ENCODE measurements at places on chromosomes 2 and 18.
A peak's percentile ranks its signal among the peaks of the same experiment; 100 is the strongest.

DNA sequence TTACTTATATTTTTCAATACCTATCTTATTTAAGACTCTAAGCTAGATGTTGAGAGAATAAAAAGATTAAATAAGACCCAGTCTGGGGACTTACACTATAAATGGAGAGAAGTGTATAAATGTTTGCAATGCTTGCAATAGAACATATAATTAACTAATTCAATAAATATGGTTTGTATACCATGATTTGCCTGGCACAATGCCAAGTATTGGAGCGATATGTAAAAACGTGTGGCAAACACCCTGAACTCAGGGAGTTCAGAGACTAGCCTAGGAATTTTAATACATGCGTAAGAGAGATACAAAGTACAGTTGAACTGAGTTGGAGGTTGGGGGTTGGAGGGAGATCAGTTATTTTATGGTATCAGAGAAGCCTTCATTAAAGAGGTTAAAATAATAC, 251.8 kb upstream of the DDX18 start:
- no peak for DNase-seq

DNA sequence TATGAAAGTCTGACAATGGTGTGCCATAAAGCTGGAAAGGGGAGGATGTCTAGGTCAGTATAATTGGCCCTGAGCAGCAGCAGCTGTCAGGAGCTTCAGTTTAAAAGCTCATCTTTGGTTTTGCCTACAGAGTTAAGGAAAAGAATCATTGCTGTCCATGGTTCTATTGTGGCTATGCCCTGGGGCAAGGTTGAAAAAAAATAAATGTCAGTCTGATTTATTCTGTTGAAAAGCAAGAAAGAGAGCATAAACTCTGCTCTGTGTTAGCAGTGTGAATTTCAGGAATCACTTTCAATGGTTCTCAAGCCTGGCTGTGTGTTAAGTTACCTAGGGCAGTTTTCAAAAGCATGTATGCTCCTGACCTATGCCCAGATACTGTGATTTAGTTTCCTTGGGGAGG, 446.7 kb downstream of the SETBP1 start:
- no peak for DNase-seq

DNA sequence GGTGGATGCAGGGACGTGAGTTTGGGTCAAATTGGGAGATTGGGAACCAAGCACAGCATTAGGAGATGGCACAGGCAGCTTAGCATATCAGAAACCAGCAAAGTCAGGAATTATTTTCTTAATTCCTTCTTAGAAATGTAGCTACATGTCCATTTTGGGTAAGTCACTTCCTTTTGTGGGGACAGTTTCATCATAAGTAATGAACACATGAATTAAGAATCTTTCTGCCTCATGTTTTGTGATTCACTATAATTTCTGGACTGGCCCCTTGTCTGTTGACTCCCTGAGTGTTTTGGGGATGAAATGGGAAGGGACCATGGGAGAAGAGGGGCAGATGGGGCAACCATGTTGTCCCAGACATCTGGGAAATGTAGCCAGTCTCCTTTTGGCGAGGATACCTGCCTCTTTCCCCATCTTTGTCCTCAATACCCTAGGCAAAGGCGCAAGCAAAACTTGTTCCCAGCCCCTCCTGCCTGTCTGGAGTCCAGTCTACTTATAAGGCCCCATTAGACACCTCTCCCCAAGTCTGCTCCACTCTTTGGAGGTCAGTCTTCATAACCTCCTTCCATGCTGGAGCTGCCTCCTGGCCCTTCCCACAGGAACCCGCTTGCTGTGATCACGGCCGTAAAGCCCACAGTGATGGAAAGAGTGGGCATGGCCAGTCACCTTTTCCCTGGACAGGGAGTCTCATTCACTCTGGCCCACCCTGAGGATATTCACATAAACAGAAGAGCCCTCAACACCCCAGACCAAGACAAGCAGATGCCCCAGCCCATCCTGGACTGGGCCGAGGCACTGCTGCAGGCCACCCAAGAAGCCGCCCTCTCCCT, 25.7 kb downstream of the MTHFD2 start:
- DNase-seq = no peak

GRCh38 chr2:121363632-121364420, 78.8 kb upstream of the TFCP2L1 start:
- DNase-seq = no peak

- no peak for DNase-seq
Measured at GRCh38 chr2:217152831-217153230, 293.0 kb upstream of the TNP1 start.

- peak; percentile 13 for DNase-seq
Measured at GRCh38 chr2:230928701-230929380, 3.8 kb upstream of the GPR55 start.

GRCh38 chr2:168314236-168314635, 66.8 kb upstream of the STK39 start:
- no peak for DNase-seq

- no peak for DNase-seq
Measured at GRCh38 chr2:117126656-117127055, 687.8 kb upstream of the DDX18 start.

DNA sequence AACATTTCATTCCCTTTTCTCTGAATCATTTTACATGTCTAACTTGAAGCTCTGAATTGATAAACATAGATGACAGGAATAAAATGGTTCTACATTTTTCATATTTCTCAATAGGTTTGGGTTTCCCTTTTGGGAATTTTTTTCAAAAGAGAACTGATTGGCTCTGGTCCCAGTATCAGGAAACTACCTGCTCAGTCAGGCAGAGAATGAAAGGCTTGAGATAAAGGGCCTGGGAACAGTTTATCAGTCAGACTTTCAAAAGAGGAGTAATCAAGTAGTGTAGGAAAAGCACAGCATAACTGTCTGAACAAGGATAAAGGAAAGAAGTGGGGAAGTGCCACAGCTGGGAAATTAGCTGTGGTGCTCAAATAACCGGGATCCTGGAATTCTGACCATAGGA, 28.3 kb upstream of the CCL20 start:
- no peak for DNase-seq

DNA sequence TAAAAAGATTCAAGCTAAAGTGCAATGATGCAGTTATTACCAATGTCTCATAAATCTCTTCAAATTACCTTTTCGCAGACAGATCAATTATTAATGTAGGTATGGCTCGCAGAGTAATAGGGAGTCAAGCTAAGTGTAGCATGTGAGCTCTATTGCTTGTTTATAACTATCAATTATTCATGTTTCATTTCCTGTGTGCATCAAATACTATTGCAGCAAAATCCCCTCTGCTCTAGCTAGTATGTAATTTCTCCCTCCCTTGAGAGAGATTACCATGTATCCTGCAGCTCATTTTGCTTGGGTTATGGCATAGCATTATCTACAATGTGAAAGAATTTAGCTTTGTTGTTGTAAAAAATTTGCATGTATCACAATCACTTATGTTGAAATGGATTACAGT, 65.6 kb upstream of the SCN1A start:
- no peak for DNase-seq

DNA sequence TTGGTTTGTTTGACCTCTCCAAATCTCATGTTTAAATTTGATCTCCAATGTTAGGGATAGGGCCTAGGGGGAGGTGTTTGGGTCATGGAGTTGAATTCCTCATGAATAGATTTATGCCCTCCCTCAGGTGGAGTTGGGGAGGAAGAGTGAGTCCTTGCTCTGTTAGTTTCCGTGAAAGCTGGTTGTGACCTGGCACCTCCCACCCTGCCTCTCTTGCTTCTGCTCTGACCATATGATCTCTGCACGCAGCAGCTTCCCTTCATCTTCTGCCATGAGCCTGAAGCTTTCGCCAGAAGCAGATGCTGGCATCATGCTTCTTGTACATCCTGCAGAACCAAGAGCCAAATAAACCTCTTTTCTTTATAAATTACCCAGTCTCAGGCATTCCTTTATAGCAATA, 231.6 kb upstream of the ERBB4 start:
- DNase-seq = no peak

- no peak for DNase-seq
Measured at GRCh38 chr2:41922177-41922576, 125.6 kb upstream of the PKDCC start.

DNA sequence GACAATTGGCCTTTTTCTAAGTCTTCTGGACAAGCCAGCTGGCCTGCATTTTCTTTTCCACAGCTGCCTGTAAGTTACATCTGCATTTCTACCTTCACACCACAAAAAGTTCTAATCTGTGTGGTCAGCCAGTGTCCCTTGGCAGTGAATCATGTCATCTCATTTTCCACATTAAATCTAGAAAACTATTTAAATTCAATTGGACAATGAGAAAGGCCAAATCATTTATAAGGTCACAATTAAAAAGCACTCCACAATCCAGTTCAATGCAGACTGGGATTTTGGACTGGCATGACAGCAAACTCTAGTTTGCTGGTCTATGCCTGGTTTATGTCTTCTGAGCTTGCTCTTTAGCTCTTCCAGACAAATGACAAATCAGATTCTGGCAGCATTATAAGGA, 494.2 kb upstream of the SPHKAP start:
- no peak for DNase-seq

DNA sequence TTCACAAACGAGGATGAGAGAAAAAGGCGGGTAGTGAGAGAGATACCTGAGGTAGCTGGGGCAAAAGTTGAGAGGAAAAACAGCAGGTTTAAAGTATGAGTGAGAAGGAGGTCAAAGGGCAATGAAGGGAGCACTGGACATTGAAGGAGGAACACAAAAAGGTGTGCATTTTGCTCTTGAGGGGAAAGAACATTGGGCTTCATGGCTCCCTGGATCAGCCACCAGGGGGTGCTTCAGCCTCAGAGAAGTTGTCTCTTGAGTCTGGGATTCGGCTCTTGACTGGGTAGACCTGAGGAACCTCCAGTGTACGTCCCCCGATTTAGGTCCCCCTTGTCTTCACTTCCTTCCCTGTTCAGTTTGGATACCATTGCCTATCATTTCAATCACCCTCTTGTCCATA, 128.5 kb downstream of the RAPGEF4 start:
- DNase-seq = peak; percentile 47

DNA sequence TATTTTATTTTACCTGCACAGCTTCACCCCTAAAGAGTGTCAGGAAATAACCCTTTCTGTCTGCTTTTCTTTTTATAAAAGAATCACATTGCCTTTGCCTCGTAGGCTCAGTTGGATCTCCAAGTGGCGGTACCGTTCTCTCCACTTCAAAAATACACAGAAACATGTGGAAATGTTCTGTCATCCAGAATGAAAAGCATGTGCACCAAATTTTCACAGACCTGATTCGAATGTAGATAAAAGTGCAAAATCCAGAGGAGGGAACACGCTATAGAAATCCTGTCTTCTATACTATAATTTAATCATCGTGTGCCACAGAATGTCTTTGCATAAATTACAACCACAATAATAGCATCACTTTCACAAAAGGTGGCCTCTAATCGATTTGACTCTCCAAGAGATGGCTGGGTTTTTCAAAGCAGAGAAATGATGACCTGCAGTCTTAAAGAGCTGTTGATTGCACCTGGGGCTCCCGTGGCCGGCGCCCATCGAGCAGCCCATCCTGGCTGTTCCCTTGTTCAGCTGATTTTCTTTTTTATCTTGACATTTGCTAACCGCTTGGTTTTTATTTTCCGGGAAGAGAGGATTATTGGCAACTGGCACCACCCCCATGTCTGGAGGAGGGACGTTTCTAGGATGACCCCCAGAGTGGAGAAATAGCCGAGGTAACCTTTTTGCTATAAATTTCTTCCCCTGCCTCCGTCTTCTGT, 290.2 kb downstream of the SOX11 start:
- no peak for DNase-seq

DNA sequence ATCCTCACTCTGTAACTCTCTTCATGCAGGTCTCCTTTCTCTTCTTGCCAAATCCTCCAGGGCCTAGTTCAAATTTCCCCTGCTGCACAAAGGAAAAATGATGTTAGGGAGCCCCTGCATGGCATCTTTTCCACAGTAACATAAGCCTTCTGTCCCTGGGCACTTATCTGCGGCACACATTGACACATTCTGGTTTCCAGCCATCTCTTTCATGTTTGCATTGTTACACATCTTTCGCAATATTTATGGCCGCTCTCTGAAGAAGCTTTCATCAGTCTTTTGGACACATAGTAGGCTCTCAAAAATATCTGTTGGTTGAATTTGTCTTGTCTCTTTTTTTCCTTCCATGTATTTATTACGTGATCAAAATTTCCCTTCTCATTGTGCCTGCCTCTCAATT, 1806.1 kb upstream of the PIK3C3 start:
- DNase-seq = no peak

GRCh38 chr2:47653902-47654789, 128.8 kb upstream of the MSH6 start:
- DNase-seq = no peak

DNA sequence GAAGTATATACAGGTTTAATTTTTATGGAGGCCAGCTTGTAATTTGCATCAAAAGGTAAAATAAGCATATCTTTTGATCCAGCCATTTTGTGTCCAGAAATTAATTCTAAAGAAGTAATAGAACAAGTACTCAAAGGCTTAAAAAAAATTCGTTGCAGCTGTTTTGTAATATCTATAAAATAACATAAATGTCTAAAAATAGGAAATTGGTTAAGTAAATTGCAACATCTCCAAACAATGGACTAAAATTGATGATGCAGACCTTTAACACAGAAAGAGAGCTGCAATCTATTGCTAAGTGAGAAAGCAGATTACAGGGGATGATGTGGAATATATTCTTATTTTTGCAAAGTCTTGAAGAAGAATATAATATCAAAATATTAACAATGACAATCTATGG, 19.4 kb downstream of the AAK1 start:
- no peak for DNase-seq

- no peak for DNase-seq
Measured at GRCh38 chr2:48515513-48515985, 14.4 kb upstream of the STON1 start.

DNA sequence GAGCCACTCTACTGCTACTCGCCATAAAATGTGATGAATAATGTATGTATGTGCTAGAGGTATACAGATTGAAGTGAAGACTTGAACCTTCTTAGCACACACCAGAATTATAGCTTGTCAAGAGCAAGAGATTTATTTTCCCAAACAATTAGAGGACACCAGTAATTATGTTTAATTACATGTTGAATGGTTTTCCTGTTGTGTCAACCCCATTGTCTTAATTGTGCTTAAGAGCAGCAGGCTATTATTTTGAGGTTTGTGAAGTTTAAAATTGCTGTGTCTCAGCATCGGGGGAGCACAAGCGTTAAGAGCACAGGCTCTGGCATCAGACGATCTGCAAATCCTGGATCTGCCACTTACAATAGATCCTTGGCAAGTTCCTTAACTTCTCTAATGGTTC, 29.0 kb downstream of the KIF5C start:
- DNase-seq = no peak

GRCh38 chr2:150883613-150883895, 378.1 kb downstream of the RBM43 start:
- DNase-seq = no peak
